ENCODE measurements at places on chromosomes 6 and 20.

GRCh38 chr6:13194852-13195251, 133.5 kb downstream of the TBC1D7 start:
- peak; percentile 48 for DNase-seq

- no peak for DNase-seq
Measured at GRCh38 chr6:122154912-122155575, 244.4 kb upstream of the HSF2 start.

- no peak for DNase-seq
Measured at GRCh38 chr6:166614589-166614988, 12.5 kb downstream of the RPS6KA2 start.

DNA sequence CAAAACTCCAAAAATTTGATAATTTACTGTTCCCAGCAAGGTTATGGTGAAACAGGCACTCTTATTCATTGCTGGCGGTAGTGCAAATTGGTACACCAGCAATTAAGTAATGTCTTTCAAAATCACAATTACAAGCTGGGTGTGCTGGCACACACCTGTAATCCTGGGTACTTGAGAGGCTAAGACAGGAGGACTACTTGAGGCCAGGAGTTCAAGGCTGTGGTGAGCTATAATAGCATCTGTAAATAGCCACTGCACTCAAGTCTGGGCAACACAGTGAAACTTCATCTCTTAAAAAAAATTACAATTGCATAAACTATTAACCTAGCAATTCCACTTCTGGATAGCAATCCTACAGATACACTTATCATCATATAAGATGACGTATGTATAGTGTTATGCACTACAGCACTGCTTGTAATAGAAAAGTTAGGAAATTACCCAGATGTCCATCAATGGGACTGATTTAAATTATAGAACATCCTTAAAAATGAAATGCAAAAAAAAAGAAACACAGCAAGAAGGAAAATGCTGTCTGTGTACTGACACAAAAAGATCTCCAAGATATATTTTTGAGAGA, 31.4 kb downstream of the NCOA6 start:
- no peak for DNase-seq

DNA sequence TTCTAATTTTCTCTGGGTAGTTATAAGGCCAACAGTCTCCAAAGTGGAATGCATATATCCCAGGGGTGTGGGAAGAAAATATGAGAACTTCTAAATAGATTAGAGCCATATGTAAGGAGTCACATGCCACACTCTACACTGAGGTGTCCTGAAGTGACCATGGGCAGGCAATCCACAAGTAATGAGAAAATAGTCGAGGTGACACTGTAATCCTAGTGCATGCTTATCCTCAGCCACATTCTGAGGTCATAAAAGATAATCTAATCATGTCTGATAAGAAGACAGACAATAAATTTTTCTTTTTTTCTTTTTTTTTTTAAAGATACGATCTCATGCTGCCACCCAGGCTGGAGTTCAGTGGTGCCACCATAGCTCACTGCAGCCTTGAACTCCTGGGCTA, 62.2 kb downstream of the CD164 start:
- DNase-seq: no peak

DNA sequence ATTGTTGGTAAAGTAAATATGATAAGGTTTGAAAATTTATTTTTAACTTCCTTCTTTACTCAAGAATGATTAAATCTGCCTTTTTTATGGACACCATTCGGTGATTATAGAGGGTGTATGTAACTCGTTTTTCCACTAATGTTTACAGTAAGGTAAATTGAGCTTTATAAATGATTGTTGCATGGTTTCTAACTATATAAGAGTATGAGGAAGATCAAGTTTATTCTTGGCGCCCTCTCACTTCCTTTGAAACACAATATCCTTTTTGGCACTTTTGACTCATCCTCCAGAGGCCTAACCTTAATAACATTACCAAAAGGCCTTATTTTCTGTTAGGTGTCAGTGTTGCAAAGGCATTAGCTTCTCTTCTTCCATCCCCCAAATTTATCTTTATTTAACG, 41.8 kb upstream of the MTRF1L start:
- no peak for DNase-seq

- no peak for DNase-seq
Measured at GRCh38 chr20:19789446-19789845, 31.4 kb downstream of the RIN2 start.

- no peak for DNase-seq
Measured at GRCh38 chr20:49435639-49436038, 46.8 kb downstream of the KCNB1 start.

Measured in GM12892 (cell line).